ENCODE measurements at places on chromosomes 16 and 17.

DNA sequence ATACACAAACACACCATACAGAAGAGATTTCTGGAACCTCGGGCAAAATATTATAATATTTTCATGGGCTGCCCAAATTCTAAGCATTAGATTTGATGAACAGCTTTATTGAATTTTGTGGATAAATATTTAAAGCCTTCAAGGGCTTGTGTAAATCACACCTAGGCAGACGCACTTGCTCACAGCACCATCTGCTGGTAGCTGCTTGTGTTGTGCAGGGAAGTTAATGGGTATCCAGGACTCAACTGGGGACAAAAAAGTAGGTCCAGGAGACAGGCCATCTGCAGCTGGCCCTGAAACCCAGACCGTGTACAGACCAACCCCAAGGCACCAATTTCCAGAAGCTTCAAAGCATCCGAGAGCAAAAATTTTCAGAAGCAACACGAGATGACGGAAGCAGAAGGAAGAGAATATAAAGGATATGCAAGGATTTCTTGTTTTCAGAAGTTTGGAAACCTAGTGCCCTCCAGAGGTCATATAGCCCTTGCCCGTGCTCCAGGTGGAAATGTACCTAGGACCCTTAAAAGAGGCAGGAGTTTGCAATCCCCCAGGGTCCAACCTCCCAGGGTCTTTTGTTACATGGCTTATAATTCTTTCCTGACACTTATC lies 140.0 kb downstream of the CHD9NB start:
- DNase-seq: no peak

DNA sequence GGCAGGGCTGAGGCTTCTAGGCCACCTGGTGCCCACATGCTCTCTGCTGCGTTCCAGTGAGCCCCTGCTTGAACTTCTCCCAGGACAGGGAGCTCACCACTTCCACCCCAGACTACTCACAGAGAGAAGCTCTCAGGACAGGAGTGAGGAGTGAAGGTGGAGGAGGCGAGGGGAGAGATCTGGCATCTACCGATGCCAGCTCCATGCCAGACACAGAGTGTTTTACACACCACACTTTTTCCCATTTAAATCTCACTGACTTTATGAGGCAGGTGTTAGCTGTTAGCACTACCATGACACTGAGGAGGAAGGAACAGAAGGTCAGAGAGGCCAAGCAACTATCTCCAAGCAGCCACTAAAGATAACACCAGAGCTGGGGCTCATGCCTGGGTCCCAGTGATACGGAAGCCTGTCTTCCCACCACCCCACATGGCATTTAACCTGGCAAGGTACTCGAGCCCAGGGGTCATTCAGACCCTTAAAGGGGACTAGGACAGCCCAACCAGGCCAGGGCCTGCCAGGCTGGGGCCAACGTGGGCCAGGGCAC lies 6.8 kb downstream of the FAM83G start:
- DNase-seq: no peak

DNA sequence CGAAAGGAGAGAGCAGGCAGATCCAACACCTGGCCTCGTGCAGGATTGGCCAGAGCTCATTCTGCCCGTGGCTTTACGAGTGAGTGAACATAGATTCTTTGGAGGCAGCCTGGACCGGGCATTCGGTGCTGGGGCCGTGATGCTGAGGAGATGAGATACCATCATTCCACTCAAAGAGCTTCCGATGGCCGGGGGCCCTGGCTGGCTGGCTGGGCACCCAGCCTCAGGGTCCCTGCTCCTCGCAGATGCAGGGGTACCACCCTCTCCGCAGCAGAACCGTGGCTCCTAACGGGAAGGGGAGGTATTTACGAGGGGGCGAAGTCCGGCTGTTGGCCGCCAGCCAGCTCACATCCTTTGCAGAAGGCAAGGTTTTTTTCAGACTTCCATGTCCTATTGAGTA lies 66.1 kb upstream of the FOXF1 start:
- DNase-seq: no peak

DNA sequence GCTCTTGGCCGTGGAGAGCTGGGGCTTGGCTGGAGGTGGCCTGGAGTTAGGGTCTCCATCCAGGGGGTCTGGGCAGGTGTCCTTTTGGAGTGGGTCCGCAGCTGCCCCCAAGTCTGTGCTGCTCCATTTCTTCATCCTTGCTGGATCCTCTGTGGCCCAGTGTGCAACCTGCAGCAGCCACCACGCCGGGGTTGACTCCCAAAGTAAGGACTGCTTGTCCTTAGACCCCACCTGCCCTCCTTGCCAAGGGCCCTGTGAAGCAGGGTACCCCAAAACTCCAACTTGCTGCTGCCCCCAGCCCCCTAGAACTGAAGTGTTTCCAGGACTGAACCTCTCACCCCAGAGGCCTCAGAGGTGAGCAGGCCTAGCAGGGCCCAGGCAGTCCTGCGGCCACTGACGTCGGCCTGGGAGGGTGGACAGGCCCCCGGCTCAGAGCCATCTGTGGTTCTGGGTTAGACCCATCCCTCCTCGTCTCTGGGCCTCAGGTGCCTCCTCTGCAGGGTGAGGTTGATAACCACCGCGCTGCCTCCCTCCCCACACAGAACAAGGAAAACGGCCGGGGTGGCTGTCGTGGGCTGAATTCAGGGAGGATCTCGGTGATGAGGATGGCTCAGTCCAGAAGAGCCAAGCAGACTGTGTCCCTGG lies 16.9 kb downstream of the TRPV1 start:
- DNase-seq: no peak

DNA sequence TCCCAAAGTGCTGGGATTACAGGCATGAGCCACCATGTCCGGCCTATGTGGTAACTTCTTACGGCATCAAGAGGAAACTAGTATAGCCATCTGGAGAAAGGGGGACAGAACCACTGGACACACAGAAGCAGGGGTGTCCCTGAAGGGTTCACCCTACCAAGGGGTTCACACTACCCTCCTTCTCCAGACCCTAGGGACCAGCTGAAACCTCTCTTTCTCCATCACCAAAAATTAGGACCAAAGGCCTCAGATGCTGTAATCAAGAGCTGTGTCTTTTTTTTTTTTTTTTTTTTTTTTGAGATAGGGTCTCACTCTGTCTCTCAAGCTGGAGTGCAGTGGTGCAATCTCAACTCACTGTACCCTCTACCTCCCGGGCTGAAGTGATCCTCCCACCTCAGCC lies 33.2 kb downstream of the ZFHX3 start:
- DNase-seq: no peak

- no peak for DNase-seq
These were observed 2.7 kb downstream of the WDR45B start for GRCh38 chr17:82645516-82645915.

DNA sequence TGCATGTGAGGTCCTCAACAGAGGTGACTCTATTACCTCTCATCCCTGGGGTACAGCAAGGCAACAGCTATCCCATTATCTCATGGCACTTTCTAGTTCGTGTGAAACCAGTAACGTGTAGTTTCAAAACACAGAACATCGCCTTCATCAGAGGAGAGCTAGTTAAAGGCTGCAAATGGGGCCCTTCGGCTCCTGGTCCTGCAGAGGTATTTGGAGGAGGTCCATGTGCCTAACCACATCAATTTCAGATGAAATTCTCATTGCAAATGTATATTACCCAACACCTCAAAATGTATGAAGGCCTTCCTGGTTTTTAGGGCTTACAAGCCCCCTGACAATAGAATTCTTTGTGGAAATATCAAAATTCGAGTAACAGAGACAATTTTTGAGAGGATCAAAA lies 95.7 kb upstream of the PSMD7 start:
- DNase-seq: no peak

GRCh38 chr16:53922807-53923571 lies 219.0 kb downstream of the FTO start:
- no peak for DNase-seq

DNA sequence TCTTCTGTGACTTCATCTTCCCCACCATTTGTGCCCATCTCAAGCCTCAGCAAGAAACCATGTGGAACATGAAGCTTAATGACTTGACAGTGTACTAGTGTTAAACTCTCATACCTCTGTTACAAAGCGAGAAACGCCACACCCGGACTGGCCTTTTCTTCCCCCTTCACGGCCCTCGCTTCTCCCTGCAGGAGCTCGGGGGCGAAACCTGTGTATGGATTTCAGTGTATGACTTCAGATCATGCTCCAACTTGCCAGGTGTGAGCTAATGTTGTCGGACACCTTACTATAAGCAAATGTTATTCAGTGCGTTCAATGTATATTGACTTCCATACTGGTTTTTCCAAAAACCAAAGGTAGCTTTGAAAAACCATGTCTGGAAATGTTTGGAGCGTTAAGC lies 20.1 kb upstream of the SLC5A11 start:
- no peak for DNase-seq

DNA sequence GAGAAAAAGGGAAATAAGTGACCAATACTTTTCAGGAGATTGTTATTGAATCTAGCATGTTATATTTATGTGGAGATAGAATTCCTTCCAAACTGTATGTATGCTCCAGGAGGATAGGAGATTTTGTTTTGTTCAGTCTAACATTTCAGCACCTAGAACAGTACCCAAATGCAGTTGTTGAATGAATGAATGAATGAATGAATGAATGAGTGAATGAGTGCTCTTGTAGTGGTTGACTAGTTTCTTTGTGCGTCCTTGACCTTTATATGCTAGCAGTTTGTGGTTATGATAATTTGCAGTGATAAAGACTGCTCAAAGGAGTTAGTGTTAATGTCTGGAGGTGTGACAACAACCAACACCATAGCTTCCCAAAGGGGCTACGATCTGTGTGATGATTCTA lies 663.5 kb upstream of the GOT2 start:
- DNase-seq: no peak

DNA sequence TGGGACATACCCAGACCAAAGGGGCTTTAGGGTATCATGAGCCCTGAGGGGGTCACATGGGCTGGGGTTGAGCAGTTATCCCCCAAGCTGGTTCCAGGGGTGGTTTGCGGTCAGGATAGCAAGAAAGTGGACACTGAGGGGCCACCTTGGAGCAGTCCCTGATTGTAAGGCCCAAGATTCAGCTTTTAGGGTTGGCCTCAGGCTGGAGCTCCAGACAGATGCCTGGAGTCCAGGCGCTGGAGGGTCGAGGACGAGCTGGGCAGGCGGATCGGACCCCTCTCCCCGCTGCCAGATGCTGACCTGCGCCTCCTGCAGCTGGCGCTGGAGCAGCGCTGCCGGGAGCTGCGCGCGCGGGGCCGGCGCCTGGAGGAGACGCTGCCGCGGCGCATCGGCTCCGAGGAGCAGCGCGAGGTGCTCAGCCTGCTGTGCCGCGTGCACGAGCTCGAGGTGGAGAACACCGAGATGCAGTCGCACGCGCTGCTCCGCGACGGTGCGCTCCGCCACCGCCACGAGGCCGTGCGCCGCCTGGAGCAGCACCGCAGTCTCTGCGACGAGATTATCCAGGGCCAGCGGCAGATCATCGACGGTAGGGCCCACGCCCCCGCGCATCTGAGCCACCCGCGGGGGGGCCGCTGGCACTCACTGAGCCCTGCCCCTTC lies 10.0 kb downstream of the BTBD17 start:
- DNase-seq: no peak

GRCh38 chr16:84985079-84986065 lies 26.0 kb downstream of the ZDHHC7 start:
- DNase-seq: no peak

DNA sequence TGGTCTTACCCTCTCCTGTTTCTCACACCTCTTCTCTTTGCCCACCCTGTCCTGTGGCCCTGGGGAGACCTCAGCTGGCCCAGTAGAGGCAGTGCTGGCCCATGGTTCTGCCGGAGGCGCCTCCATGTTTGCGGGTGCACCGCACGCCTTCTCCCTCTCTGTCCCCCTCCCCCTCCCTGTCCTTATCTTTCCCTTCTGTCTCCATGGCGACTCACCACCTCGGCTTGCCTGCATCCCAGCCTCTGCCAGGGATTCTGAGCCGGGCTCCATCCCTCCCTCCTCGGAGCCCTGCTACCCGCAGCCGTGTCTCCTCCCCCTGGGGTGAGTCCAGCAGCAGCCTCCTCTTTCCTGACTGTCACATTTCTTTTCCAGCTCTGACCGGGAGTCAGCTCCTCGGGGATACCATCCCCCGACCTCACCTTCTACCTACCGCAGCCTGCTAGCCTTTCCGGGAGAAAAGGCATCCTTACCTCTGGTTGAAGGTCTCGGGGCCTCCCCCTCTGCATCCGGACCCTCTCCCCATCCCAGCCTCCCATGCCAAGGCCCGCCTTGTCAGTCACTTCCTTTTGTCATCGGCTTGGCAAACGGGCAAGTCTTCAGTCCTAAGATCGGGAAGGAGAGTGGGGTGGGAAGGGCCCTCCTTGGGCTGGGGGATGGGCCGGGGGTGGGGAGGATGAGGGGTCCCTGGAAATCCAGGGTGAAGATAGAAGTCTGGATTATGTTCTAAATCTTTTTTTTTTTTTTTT lies at the start of gene RNF112:
RNF112 (plus strand) TSS at position 358 of the 746 bp plus-strand sequence; CDS start at position 535, 177 bp downstream.
- no peak for DNase-seq

DNA sequence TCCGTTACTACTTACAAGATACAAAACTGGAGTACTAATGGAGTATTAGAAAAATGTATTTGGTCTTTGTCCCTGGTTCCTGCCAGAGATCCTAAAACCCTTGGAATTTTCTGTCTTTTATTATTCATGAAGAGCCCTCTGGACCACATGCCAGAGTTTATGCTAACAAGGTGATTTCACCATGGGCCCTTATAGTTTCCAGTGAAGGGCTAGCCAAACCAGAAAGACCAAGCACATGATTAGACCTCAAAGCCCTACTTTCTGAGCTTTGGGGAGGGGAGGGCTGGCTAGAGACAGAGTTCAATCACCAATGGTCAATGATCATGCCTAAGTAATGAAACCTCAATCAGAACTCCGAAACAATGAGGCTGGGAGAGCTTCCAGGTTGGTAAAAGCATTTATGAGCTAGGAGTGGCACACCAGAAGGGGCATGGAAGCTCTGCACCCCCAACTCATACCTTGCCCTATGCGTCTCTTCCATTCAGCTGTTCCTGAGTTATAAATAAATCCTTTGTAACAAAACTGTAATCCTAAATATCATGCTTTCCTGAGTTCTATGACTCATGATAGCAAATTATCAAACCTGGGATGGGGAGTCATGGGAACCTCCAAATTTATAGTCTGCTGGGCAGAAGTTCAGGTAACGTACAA lies 10.4 kb downstream of the DCUN1D3 start:
- DNase-seq: no peak

- DNase-seq: no peak
These were observed 133.9 kb downstream of the PARN start for GRCh38 chr16:14496047-14496770.

DNA sequence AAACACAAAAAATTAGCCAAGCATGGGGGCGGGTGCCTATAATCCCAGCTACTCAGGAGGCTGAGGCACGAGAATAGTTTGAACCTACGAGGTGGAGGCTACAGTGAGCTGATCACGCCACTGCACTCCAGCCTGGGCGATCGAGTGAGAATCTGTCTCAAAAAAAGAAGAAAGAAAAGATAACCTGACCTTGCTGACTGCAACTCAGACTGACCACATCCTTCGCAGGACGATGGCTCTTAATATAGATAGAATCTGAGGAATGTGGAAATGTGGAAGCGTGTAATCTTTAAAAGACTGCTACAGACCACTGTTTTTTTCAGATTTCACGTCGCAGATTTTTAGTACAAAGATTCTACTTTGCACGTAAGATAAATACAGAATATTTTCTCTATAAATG lies 37.8 kb downstream of the KLHDC4 start:
- no peak for DNase-seq
